ENCODE measurements at places on chromosomes 4 and X. TPM values are rescaled to one million over a fixed set of nuclear protein-coding genes. Genes with fewer than 3 reads are reported as not detected.
A peak's percentile ranks its signal among the peaks of the same experiment; 100 is the strongest.

NXF2B gene
- total RNA-seq: not detected

RXFP1 gene
- total RNA-seq: not detected

SUPT20HL1 gene
- total RNA-seq: not detected

GABRA4 gene
- total RNA-seq: not detected

FAM241A gene
- 0.57 TPM for total RNA-seq

FAM184B gene
- total RNA-seq: not detected

CTAG1B gene
- total RNA-seq: not detected

FREM3 gene
- not detected for total RNA-seq

- DNase-seq: peak; percentile 52
- peaks cover 40% of the 10 kb centered on the region for H3K4me1 ChIP-seq
- H3K27ac ChIP-seq: peak overlapping the region; percentile 86
- H3K27me3 ChIP-seq: no peaks in the 10 kb centered on the region
- peaks cover 9% of the 10 kb centered on the region for H3K36me3 ChIP-seq
Measured at GRCh38 chrX:110180928-110181310, 137.0 kb downstream of the AMMECR1 start.

- peaks cover 2% of the 10 kb centered on the region for H3K27me3 ChIP-seq
- H3K4me1 ChIP-seq: no peaks in the 10 kb centered on the region
- H3K36me3 ChIP-seq: peaks cover 7% of the 10 kb centered on the region
- H3K27ac ChIP-seq: no peak overlapping the region
Measured at GRCh38 chr4:51884055-51884454, 41.1 kb downstream of the DCUN1D4 start.

GRCh38 chrX:47191331-47191730, 2.3 kb upstream of the UBA1 start:
- peak overlapping the region; percentile 93 for H3K4me3 ChIP-seq
- peaks cover 1% of the 10 kb centered on the region for H3K27me3 ChIP-seq
- peak overlapping the region; percentile 75 for H3K27ac ChIP-seq
- H3K4me1 ChIP-seq: peaks cover 23% of the 10 kb centered on the region

DNA sequence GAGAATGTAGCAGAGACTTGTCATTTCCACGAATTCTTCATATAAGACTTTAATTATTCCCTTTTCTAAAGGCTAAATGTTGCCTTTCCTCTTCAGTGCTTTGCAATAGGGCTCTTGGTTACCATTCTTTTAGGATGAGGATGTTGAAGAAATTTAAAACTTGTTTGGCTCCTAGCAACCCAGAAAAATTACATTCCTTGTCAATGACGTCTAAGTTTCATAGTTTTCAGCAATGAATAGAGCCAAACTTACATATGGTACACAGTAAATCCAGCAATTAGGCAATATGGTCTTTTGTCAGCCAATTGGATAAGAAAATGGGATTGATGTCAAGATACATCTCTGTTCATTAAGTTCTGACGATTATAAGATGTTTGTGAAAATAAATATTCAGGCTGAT, 1639.6 kb upstream of the PCDH10 start:
- peaks cover 1% of the 10 kb centered on the region for H3K27me3 ChIP-seq
- no peak overlapping the region for H3K27ac ChIP-seq
- H3K4me1 ChIP-seq: no peaks in the 10 kb centered on the region
- no peak overlapping the region for H3K4me3 ChIP-seq
- peak; percentile 36 for DNase-seq

DNA sequence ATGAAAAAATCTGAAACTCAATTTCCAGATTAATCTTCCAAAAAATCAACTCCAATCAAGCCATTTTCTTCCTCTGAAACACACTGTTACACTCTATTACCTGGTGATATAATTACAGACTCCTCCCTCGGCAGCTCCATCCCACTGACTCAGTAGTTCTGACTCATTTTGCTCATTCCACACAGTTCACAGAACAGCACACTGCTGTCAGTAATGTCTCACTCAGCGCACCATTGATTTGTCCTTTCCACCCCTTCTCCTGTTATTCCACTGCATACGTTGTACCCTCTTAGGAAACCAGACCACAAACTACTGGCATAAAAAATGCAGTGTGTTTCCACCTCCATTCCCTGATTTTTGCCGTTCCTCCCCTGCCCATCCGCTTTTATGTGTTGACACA, 212.7 kb downstream of the SLIT2 start:
- H3K4me1 ChIP-seq: peaks cover 14% of the 10 kb centered on the region
- no peaks in the 10 kb centered on the region for H3K36me3 ChIP-seq
- peak overlapping the region; percentile 27 for H3K27ac ChIP-seq

GRCh38 chr4:177667687-177668086, 225.4 kb upstream of the AGA start:
- H3K27ac ChIP-seq: no peak overlapping the region
- 0 out of 2 replicates have a peak, but pooled peaks cover 2% of the 10 kb centered on the region for H3K36me3 ChIP-seq
- H3K4me3 ChIP-seq: no peak overlapping the region
- H3K27me3 ChIP-seq: peaks cover 11% of the 10 kb centered on the region
- no peak for DNase-seq

- no peaks in the 10 kb centered on the region for H3K36me3 ChIP-seq
- H3K4me1 ChIP-seq: no peaks in the 10 kb centered on the region
- peaks cover 1% of the 10 kb centered on the region for H3K27me3 ChIP-seq
- no peak for DNase-seq
- H3K4me3 ChIP-seq: no peak overlapping the region
- H3K27ac ChIP-seq: no peak overlapping the region
Measured at GRCh38 chr4:73540826-73541225, 59.3 kb downstream of the AFM start.

GRCh38 chrX:47458528-47458927, 24.5 kb downstream of the ZNF41 start:
- no peak overlapping the region for H3K27ac ChIP-seq
- no peak overlapping the region for H3K4me3 ChIP-seq
- H3K36me3 ChIP-seq: peaks cover 52% of the 10 kb centered on the region
- no peak for DNase-seq
- peaks cover 2% of the 10 kb centered on the region for H3K27me3 ChIP-seq
- no peaks in the 10 kb centered on the region for H3K4me1 ChIP-seq

- H3K27ac ChIP-seq: no peak overlapping the region
- H3K4me1 ChIP-seq: no peaks in the 10 kb centered on the region
- H3K27me3 ChIP-seq: no peaks in the 10 kb centered on the region
- no peaks in the 10 kb centered on the region for H3K36me3 ChIP-seq
Measured at GRCh38 chr4:30330894-30331652, 389.1 kb upstream of the PCDH7 start.

DNA sequence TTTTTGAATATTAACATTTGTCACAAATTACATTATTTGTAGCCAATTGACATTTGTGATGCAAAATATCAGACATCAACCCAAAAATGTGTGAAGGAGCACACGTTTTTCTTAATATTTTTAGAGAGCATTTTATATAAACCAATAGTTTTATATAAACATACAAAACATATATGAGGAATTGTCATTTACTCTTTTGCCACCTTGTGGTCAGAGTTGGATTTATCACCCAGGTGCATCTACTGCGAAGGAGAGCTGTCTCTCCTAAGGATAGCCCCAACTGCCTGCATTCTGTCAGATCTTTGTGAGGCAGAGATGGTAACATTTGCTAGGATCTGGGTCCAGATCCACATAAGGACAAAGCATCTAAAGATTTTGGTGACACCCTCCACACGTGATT, 2.5 kb upstream of the USP27X start:
- H3K27ac ChIP-seq: no peak overlapping the region
- H3K4me1 ChIP-seq: peaks cover 19% of the 10 kb centered on the region
- DNase-seq: no peak
- no peak overlapping the region for H3K4me3 ChIP-seq
- no peaks in the 10 kb centered on the region for H3K36me3 ChIP-seq

GRCh38 chrX:51569561-51569960, 49.2 kb downstream of the CENPVL3 start:
- H3K4me3 ChIP-seq: no peak overlapping the region
- no peaks in the 10 kb centered on the region for H3K36me3 ChIP-seq
- H3K27me3 ChIP-seq: 0 out of 2 replicates have a peak, but pooled peaks cover 2% of the 10 kb centered on the region
- peaks cover 14% of the 10 kb centered on the region for H3K4me1 ChIP-seq

- H3K4me3 ChIP-seq: no peak overlapping the region
- no peak for DNase-seq
- H3K4me1 ChIP-seq: no peaks in the 10 kb centered on the region
- no peak overlapping the region for H3K27ac ChIP-seq
- no peaks in the 10 kb centered on the region for H3K27me3 ChIP-seq
- no peaks in the 10 kb centered on the region for H3K36me3 ChIP-seq
Measured at GRCh38 chr4:33543941-33544450, 2700.3 kb downstream of the ARAP2 start.

DNA sequence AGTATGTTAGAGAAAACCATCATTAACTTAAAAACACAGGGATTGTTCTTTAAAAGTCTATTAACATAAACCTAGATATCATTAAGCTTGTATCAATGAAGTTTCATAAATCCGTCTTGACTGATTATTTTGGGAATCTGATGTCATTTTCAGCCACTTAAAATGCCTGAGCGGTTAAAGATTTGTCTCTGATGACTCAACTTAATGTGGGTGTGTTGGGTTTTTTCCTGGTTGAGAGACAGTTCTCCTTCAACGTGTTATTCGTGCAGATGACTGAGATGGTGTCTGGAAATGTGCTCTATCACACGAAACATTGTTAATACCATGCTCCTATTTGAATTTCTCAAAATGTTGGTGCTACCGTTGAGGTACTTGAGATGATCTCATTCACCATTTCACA, 227.3 kb upstream of the TENM3 start:
- H3K36me3 ChIP-seq: no peaks in the 10 kb centered on the region
- H3K4me1 ChIP-seq: peaks cover 17% of the 10 kb centered on the region
- no peak overlapping the region for H3K4me3 ChIP-seq
- DNase-seq: peak; percentile 52

GRCh38 chrX:120111611-120112010, 4.1 kb downstream of the RHOXF1 start:
- H3K36me3 ChIP-seq: no peaks in the 10 kb centered on the region
- no peak overlapping the region for H3K27ac ChIP-seq
- H3K4me1 ChIP-seq: peaks cover 12% of the 10 kb centered on the region
- DNase-seq: no peak
- H3K4me3 ChIP-seq: no peak overlapping the region

GRCh38 chr4:165403637-165404036, 24.8 kb downstream of the CPE start:
- DNase-seq: no peak
- H3K27ac ChIP-seq: no peak overlapping the region
- H3K27me3 ChIP-seq: peaks cover 6% of the 10 kb centered on the region
- no peak overlapping the region for H3K4me3 ChIP-seq
- no peaks in the 10 kb centered on the region for H3K36me3 ChIP-seq
- no peaks in the 10 kb centered on the region for H3K4me1 ChIP-seq

DNA sequence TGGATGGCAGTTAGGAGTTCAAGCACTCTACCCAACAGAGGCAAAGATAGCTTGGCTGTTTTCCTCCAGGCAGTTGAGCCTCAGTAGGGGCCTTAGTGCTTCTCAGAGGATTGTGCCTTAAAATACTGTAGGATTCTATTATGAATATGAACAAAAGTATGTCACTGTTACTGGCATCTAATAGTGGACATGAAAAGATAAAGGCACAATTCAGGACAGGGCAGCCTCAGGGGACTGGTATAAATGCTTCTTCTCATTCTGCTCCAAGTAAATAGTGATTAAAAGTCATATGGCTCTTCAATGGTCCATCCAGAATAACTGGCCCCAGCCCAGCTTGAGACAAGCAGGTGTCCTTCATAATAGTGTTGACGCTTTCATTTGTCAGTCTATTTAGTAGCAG, 17.7 kb downstream of the COL4A6 start:
- no peaks in the 10 kb centered on the region for H3K4me1 ChIP-seq
- no peaks in the 10 kb centered on the region for H3K36me3 ChIP-seq
- peaks cover 2% of the 10 kb centered on the region for H3K27me3 ChIP-seq
- H3K4me3 ChIP-seq: no peak overlapping the region
- DNase-seq: no peak
- H3K27ac ChIP-seq: no peak overlapping the region

- no peak overlapping the region for H3K4me3 ChIP-seq
- DNase-seq: no peak
- H3K27me3 ChIP-seq: no peaks in the 10 kb centered on the region
- H3K4me1 ChIP-seq: peaks cover 18% of the 10 kb centered on the region
Measured at GRCh38 chr4:188015025-188015940, 19.7 kb downstream of the ZFP42 start.

GRCh38 chrX:123884809-123885408, 25.1 kb downstream of the XIAP start:
- no peaks in the 10 kb centered on the region for H3K36me3 ChIP-seq
- H3K4me3 ChIP-seq: no peak overlapping the region
- no peak overlapping the region for H3K27ac ChIP-seq
- peaks cover 2% of the 10 kb centered on the region for H3K27me3 ChIP-seq
- peaks cover 8% of the 10 kb centered on the region for H3K4me1 ChIP-seq

GRCh38 chr4:183960046-183960420, 54.9 kb downstream of the STOX2 start:
- H3K27ac ChIP-seq: no peak overlapping the region
- no peak overlapping the region for H3K4me3 ChIP-seq
- H3K27me3 ChIP-seq: no peaks in the 10 kb centered on the region

DNA sequence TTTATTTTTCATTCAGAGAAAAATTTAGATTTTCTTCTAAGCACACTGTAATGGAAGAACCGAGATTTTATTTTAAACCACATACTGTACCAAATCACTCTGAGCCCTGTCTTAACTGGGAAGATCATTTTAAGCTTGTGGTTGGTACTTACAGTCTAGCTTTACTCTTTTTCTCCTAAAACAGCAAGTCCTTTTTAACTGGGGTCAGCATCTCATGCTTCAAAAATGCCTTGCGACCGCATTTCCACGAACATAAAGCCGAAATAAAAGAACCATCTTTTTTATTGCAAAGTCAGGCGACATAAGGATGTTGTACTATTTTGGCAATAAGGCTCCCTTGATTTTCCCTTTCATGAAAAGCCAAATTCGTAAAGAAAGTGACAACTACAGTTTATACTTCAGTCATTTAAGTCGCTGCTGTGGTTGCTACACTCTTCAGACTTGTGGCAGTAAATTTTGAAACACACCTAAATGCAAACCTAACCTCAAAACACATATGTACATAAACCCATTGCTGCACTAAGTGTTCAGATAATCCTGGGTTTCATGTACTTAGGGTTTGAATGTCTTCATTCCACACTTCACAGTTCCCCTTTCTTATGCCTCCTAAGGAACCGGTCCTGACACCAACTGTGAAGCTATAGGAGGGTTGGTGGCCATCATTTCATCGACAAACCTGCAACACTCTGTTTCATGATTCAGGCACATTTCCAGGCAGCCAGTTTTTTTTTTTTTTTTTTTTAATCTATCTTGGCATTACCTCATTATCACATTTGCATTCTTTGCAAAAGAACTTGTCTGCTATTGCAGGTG, 3.0 kb downstream of the STOX2 start:
- no peak overlapping the region for H3K4me3 ChIP-seq
- peaks cover 16% of the 10 kb centered on the region for H3K27me3 ChIP-seq

DNA sequence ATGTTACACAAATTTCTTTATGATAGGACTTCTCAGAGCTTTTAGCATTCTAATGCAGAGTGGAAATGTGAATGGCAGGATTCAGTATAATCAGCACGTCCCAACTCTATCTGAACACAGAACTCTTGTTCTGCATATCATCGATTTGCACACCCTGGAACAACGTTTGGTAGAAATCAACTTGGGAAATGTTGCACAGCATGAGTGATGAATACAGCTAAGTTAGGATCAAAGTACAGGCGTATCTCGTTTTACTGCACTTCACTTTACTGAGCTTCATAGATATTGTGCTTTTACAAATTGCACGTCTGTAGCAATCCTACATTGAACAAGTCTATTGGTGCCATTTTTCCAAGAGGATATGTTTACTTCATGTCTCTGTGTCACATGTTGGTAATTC, 70.8 kb downstream of the SMARCA1 start:
- no peaks in the 10 kb centered on the region for H3K4me1 ChIP-seq

- peak; percentile 74 for DNase-seq
- H3K36me3 ChIP-seq: peaks cover 32% of the 10 kb centered on the region
- H3K27me3 ChIP-seq: no peaks in the 10 kb centered on the region
- no peak overlapping the region for H3K4me3 ChIP-seq
- H3K4me1 ChIP-seq: peaks cover 88% of the 10 kb centered on the region
- H3K27ac ChIP-seq: peak overlapping the region; percentile 78
Measured at GRCh38 chr4:24560868-24561368, 23.4 kb downstream of the DHX15 start.

- H3K36me3 ChIP-seq: peaks cover 12% of the 10 kb centered on the region
- H3K4me3 ChIP-seq: no peak overlapping the region
- no peak for DNase-seq
- no peaks in the 10 kb centered on the region for H3K27me3 ChIP-seq
Measured at GRCh38 chrX:10089378-10089795, 67.4 kb upstream of the CLCN4 start.

All from HFFc6 (cell line).